Vagina (tissue), 2 donors: ENCODE measurements at places on chromosomes 1 and 21. TPM values are rescaled to one million over a fixed set of nuclear protein-coding genes. Genes with fewer than 3 reads are reported as not detected.

The RNU1-4 gene
- 19,908 TPM for total RNA-seq

The CTSS gene
- 34.1 TPM for total RNA-seq

The NECTIN4 gene
- total RNA-seq = 42.7 TPM

The CLEC20A gene
- total RNA-seq = not detected

DNA sequence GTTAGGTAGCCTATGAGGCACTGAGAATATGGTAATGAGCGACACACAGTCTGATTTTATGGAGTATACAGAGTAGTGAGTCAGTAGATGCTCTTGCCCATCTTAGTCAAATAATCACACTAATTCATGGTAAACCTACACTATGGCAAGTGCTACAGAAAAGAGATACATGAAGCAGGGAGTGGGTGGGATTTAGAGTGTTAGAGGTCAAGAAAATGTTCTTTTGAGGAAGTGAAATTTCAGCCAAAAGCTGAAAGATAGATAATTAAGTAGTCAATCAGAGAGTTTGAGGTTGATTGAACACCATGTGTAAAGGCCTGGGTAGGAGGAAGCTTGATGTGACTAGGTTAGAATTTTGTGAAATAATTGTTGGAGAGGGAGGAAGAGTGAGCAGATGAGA is 14.7 kb downstream of the MDM4 start:
- peaks cover 4% of the 10 kb centered on the region for H3K36me3 ChIP-seq
- no peaks in the 10 kb centered on the region for H3K4me1 ChIP-seq
- H3K27me3 ChIP-seq = no peaks in the 10 kb centered on the region
- H3K4me3 ChIP-seq = no peak overlapping the region
- DNase-seq = no peak

DNA sequence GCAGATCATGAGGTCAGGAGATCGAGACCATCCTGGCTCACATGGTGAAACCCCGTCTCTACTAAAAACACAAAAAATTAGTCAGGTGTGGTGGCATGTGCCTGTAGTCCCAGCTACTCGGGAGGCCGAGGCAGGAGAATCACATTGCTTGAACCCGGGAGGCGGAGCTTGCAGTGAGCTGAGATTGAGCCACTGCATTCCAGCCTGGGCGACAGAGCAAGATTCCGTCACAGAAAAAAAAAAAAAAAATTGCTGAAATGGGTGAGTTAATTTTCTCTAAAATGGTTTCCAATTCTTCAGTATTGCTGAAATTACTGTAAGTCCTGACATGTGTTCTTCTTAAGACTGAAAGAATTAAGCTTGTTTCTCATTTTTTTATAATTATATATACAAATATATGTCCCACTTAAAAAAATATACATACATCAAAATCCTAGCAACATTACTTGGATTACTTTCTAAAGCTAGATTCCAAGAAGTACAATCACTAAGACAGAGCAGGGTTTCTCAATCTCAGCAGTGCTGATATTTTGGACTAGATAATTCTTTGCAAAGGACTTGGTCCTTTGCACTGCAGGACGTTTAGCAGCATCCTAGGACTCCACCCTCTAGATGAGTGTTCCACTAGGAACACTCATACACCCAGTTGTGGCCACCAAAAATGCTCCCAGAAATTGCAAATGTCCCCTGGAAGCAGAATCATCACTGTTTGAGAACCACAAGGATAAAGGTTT is 24.8 kb downstream of the ZNHIT6 start:
- no peak for DNase-seq
- H3K27me3 ChIP-seq = no peaks in the 10 kb centered on the region
- no peak overlapping the region for H3K27ac ChIP-seq
- H3K36me3 ChIP-seq = no peaks in the 10 kb centered on the region
- no peaks in the 10 kb centered on the region for H3K4me1 ChIP-seq
- H3K4me3 ChIP-seq = no peak overlapping the region

DNA sequence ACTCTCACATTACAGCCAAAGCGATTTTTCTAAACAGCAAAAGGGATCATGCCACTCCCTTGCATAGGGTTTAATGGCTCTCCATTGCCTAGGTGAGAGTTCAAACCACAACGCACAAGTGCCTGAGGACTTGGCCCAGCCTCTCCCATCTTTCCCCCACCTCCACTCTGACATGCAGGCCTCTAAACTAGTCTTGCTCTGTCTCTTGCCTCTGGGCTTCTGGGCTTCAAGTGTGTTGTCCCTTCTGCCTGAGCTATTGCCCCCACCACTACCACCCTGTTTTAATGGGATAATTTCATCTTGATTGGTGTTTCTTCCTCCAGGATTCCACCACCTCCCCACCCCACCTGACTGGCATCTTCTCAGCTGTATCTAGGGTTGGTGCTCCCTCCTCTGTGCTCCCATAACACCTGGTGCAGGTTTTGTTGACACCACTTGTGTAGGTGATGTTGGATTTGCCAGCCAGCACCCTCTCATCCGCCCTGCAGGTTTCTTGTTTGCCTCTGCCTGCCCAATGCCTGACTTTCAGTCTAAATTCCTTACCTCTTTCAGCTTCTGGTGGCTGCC is 2.7 kb upstream of the ZBTB21 start:
- no peaks in the 10 kb centered on the region for H3K36me3 ChIP-seq
- H3K27me3 ChIP-seq = no peaks in the 10 kb centered on the region
- no peak overlapping the region for H3K4me3 ChIP-seq
- H3K27ac ChIP-seq = no peak overlapping the region
- H3K4me1 ChIP-seq = peaks cover 17% of the 10 kb centered on the region
- DNase-seq = peak; percentile 87

- no peaks in the 10 kb centered on the region for H3K27me3 ChIP-seq
- DNase-seq = no peak
- H3K27ac ChIP-seq = no peak overlapping the region
- H3K4me1 ChIP-seq = no peaks in the 10 kb centered on the region
These were observed 39.2 kb downstream of the PRMT6 start for GRCh38 chr1:107095647-107096046.

DNA sequence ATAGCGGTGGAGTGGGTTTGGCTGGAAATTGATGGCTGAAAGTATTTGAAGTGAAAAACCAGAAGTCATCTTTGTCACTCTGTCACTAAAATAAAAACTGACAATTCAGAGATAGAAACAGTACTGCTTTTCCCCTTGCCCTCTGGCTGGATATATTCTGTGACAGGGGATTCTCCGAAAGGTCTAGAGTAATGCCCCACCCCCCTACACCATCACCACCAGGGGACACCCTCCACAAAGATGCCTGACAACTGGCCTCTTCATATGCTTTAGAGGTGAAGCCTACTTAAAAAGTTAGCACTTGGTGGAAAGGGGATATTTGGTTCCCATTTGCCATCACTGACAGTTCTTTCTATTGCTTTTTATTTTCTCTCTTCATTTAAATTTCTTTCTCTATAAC is 73.5 kb downstream of the SGIP1 start:
- peak overlapping the region; percentile 44 for H3K27ac ChIP-seq
- no peak for DNase-seq
- no peaks in the 10 kb centered on the region for H3K36me3 ChIP-seq
- H3K4me3 ChIP-seq = no peak overlapping the region

DNA sequence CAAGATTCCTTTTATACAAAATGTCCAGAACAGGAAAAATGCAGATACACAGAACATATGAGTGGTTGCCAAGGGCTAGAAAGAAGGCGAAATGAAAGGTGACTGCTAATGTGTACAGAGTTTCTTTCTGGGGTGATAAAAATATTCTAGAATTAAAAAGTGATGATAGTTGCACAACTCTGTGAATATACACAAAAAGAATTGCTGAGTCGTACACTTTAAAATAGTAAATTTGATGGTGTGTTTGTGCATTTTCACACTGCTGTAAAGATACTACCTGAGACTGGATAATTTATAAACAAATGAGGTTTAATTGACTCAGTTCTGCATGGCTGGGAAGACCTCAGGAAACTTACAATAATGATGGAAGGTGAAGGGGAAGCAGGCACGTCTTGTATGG is 23.9 kb downstream of the KLHDC7A start:
- H3K36me3 ChIP-seq = no peaks in the 10 kb centered on the region
- no peak for DNase-seq
- H3K27ac ChIP-seq = no peak overlapping the region

DNA sequence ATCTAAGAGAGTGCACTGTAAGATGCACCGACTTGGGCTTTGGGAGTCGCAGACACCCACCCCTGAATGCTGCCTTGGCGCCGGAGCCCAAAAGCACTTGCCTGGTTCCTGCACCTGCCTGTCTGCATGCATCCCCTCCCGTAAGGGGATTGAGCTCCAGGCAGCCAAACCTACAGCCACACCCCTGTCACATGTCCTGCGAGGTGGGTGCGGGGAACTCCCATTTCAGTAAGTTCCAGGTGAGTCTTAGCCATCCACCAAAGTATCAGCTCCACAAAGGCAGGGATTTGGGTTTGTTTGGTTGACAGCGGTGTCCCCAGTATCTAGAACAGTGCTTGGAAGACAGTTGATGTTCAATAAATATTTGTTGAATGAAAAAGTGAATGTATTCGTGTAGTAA is 31.5 kb upstream of the MAP10 start:
- no peak overlapping the region for H3K27ac ChIP-seq
- H3K27me3 ChIP-seq = no peaks in the 10 kb centered on the region
- DNase-seq = no peak
- H3K36me3 ChIP-seq = no peaks in the 10 kb centered on the region

DNA sequence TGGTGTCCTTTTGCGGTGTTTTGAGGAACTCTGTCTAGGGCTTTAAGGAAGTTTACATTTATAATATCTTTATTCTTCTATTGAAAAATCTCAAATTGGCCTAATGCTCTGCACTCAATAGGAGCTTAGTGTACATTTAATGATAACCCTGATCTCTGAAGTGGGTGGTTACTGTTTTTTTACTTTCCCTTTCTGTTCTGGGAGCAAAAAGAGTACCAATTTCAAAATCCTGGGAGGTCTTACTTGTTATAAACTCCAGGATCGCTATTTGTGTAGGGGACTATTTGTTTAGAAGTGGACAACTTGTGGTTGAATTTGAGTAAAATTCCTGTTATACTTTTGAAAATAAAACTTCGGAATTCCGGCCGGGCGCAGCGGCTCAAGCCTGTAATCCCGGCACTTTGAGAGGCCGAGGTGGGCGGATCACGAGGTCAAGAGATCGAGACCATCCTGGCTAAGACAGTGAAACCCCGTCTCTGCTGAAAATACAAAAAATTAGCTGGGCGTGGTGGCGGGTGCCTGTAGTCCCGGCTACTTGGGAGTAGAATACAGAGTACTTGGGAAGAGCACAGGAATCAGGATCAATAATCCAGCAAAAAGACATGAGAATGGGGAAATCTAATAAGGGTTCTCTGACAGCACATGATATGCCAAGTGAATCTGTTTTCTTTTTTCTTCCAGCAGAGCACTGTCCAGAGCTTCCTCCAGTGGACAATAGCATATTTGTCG is 1.1 kb downstream of the C4BPB start:
- peaks cover 2% of the 10 kb centered on the region for H3K4me1 ChIP-seq
- no peak overlapping the region for H3K4me3 ChIP-seq
- H3K36me3 ChIP-seq = no peaks in the 10 kb centered on the region
- no peaks in the 10 kb centered on the region for H3K27me3 ChIP-seq
- no peak for DNase-seq
